Large intestine (tissue), 12 donors: ENCODE measurements at places on chromosomes 4 and X. TPM values are rescaled to one million over a fixed set of nuclear protein-coding genes. Genes with fewer than 3 reads are reported as not detected.

GRCh38 chrX:36927712-36928111 lies 80.5 kb upstream of the FAM47C start:
- H3K4me1 ChIP-seq, result no peaks in the 10 kb centered on the region
- no peaks in the 10 kb centered on the region for H3K36me3 ChIP-seq
- DNase-seq, result no peak
- no peak overlapping the region for H3K4me3 ChIP-seq

GRCh38 chr4:80199947-80200346 lies 2.6 kb downstream of the PRDM8 start:
- DNase-seq, result no peak
- peaks cover 8% of the 10 kb centered on the region for H3K4me1 ChIP-seq
- H3K27ac ChIP-seq, result no peak overlapping the region
- H3K36me3 ChIP-seq, result no peaks in the 10 kb centered on the region
- H3K27me3 ChIP-seq, result peaks cover 85% of the 10 kb centered on the region

DNA sequence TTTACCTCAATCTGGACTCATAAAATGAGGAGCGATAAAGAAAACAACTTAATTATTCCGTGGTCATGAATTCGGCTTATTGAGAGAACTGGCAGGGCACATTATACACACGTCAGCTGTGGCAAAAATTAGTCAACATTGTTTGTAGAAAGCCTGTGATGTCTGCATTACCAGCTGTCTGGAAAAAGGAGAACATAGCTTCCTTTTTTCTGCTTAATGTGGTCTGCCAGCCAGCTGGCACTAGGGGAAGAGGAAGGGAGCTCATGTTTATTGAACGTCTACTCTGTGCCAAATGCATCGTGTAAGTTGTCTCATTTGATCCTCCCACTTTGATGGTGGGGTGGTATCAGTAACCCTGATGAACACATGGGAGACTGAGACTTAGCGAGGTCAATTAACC lies 367.6 kb downstream of the ARHGAP24 start:
- no peak for DNase-seq
- H3K27me3 ChIP-seq, result no peaks in the 10 kb centered on the region
- no peak overlapping the region for H3K27ac ChIP-seq
- no peaks in the 10 kb centered on the region for H3K4me1 ChIP-seq

DNA sequence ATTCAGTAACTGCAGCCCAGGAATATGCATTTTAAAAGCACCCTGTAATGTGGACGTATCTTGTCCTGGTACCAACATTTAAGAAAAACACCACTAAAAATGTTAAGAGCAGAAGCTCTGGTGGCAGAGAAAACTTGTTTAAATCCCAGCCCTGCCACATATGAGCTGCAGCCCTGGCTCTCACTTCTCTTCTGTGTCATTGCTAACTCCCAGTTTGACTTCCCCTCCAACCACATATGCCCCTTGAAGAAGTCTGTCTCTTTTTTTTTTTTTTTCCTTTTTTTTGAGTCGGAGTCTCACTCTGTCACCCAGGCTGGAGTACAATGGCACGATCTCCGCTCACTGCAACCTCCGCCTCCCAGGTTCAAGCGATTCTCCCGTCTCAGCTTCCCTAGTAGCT lies 14.8 kb downstream of the LHFPL1 start:
- H3K4me3 ChIP-seq, result no peak overlapping the region
- no peaks in the 10 kb centered on the region for H3K27me3 ChIP-seq
- H3K27ac ChIP-seq, result no peak overlapping the region
- no peak for DNase-seq

- no peaks in the 10 kb centered on the region for H3K4me1 ChIP-seq
- H3K27me3 ChIP-seq, result peaks cover 6% of the 10 kb centered on the region
- no peaks in the 10 kb centered on the region for H3K36me3 ChIP-seq
- H3K27ac ChIP-seq, result no peak overlapping the region
- no peak for DNase-seq
These were observed 28.6 kb upstream of the NSG1 start for GRCh38 chr4:4358093-4358854.

- H3K27me3 ChIP-seq, result no peaks in the 10 kb centered on the region
- H3K4me1 ChIP-seq, result no peaks in the 10 kb centered on the region
- H3K4me3 ChIP-seq, result no peak overlapping the region
These were observed 121.0 kb upstream of the EPHA5 start for GRCh38 chr4:65791111-65791811.

- peak overlapping the region; percentile 2 for H3K27ac ChIP-seq
- H3K4me3 ChIP-seq, result peak overlapping the region; percentile 13
- no peaks in the 10 kb centered on the region for H3K36me3 ChIP-seq
These were observed 26.7 kb upstream of the FGFR3 start for GRCh38 chr4:1766106-1767060.

DNA sequence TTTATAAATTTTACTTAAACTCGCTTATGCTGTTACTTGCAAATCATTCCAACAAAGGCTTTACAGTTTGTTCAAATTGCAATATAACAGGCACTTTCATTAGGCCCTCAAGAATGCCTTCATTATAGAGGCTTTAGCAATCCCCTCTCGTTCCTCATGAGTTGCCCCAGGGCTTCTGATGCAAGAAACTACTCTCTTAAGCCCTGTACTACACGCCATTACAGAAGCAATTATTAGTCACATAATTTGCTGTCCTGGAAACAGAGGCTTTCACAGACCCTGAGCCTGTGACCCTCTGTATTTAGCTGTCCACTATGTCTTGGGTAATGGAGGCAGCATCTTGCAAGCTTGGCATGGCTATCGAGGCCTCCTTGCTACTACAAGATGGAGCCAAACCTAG lies 965.9 kb upstream of the DIAPH2 start:
- no peak for DNase-seq
- H3K36me3 ChIP-seq, result no peaks in the 10 kb centered on the region
- H3K27ac ChIP-seq, result no peak overlapping the region
- no peak overlapping the region for H3K4me3 ChIP-seq
- H3K4me1 ChIP-seq, result no peaks in the 10 kb centered on the region
- H3K27me3 ChIP-seq, result no peaks in the 10 kb centered on the region

DNA sequence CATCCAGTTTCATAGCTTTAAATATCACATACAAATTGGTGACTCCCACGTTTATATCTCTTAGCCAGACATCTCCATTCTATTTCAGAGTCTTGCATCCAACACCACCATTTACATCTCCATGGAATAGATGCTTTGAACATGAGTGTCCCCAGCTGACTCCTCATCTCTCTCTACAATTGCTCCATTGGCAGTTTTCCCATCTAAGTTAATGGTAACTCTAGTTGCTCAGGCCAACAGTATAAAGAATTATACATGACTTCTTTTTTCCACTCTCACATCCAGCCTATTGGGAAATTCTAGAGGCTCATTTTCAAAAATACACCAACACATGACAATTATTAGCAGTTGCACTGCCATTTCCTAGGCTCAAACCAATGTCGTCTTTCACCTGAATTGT lies 388.2 kb downstream of the STIM2 start:
- DNase-seq, result no peak
- H3K4me1 ChIP-seq, result no peaks in the 10 kb centered on the region
- no peak overlapping the region for H3K27ac ChIP-seq
- no peaks in the 10 kb centered on the region for H3K27me3 ChIP-seq

DNA sequence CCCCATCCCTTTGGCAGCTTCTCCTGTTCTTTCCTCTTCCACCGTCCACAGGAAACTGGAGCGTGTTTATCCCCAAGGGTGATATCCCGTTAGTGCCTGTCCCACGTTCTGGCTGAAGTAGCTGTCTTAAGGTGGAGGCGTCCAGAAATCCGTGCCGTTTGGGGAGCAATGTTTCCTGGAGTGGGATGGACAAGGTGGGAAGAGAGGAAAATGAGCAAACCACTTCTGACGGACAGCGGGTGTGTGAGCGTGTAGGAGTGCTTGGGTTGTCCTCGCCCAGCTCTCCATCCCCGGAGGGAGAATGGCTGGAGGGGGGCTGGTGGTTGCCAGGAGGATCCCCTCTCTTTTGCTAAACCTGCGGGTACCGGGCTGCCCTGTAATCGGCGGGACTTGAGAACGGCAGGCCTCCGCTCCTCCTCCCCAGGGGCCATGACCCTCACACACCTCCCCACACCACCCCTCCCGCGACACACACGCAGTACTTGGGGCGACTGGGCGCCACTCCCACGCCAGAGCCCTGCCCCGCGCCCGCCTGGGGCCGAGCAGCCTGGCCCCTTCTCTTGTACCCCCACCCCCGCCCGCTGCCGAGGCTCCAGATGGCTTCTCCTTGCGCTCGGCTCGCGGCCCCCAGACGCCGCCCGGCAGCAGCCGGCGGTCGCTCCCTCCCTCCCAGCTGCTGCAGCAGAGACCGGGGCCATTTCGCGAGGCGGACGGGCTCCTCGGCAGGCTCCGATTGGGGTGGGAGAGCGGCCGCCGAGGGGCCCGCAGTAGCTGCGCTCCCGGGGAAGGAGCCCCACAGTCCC lies 13.9 kb upstream of the PRDM8 start:
- H3K36me3 ChIP-seq, result no peaks in the 10 kb centered on the region
- H3K27me3 ChIP-seq, result peaks cover 80% of the 10 kb centered on the region
- peak overlapping the region; percentile 52 for H3K4me3 ChIP-seq
- no peak for DNase-seq
- no peak overlapping the region for H3K27ac ChIP-seq

GRCh38 chrX:102708900-102709299 lies 3.3 kb upstream of the GPRASP2 start:
- peaks cover 2% of the 10 kb centered on the region for H3K4me1 ChIP-seq
- no peak overlapping the region for H3K4me3 ChIP-seq
- H3K27ac ChIP-seq, result no peak overlapping the region
- H3K27me3 ChIP-seq, result peaks cover 6% of the 10 kb centered on the region
- H3K36me3 ChIP-seq, result no peaks in the 10 kb centered on the region

DNA sequence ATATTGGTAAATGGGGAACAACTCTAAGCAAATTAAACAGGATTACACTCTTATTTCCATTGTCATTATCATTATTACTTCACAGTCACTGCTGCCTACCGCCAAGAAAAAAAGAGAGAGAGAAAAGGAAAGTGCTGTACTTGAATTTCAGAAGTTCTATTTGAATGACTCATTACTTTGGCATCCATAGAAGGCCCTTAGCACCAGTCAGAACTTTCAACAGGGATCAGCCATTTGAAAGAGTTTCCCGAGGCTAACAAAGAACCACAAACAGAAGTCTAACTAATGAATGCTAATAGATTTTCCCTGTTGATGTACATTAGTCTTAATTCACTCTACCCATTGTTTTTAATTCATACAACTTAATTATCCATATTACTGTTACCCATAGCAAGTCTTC lies 116.3 kb downstream of the SHROOM4 start:
- H3K4me3 ChIP-seq, result no peak overlapping the region
- no peaks in the 10 kb centered on the region for H3K27me3 ChIP-seq
- H3K27ac ChIP-seq, result no peak overlapping the region

- no peaks in the 10 kb centered on the region for H3K4me1 ChIP-seq
- H3K4me3 ChIP-seq, result no peak overlapping the region
- H3K27ac ChIP-seq, result no peak overlapping the region
- no peaks in the 10 kb centered on the region for H3K27me3 ChIP-seq
These were observed 82.6 kb downstream of the SCD5 start for GRCh38 chr4:82715731-82716617.

DNA sequence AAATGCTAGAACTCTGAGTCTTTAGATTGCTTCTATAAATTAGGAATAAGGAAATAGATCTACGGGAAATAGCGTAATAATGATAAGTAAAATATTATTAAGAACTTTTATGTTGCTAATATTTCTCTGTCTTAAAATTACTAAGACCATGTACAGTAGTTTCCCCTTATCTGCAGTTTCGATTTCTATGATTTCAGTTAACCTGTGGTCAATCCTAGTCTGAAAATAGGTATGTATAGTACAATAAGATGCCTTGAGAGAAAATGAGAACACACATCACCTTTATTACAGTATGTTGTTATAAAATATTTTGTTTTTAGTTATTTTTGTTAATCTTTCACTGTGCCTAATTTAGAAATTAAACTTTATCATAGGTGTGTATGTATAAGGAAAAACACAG lies 92.6 kb downstream of the CCSER1 start:
- H3K4me1 ChIP-seq, result no peaks in the 10 kb centered on the region
- DNase-seq, result no peak
- H3K36me3 ChIP-seq, result no peaks in the 10 kb centered on the region
- no peak overlapping the region for H3K27ac ChIP-seq

GRCh38 chr4:84479663-84480062 lies 19.4 kb downstream of the NKX6-1 start:
- H3K27ac ChIP-seq, result no peak overlapping the region
- H3K27me3 ChIP-seq, result peaks cover 71% of the 10 kb centered on the region
- no peak overlapping the region for H3K4me3 ChIP-seq
- H3K36me3 ChIP-seq, result no peaks in the 10 kb centered on the region

GRCh38 chr4:113784497-113785250 lies 23.1 kb upstream of the CAMK2D start:
- H3K4me1 ChIP-seq, result no peaks in the 10 kb centered on the region
- peak overlapping the region; percentile 20 for H3K27ac ChIP-seq
- H3K4me3 ChIP-seq, result no peak overlapping the region
- H3K36me3 ChIP-seq, result no peaks in the 10 kb centered on the region
- peak; percentile 17 for DNase-seq

- H3K27ac ChIP-seq, result no peak overlapping the region
- no peaks in the 10 kb centered on the region for H3K36me3 ChIP-seq
- H3K4me3 ChIP-seq, result no peak overlapping the region
- peaks cover 7% of the 10 kb centered on the region for H3K27me3 ChIP-seq
- no peaks in the 10 kb centered on the region for H3K4me1 ChIP-seq
These were observed 41.6 kb upstream of the HMX1 start for GRCh38 chr4:8913121-8913857.

DNA sequence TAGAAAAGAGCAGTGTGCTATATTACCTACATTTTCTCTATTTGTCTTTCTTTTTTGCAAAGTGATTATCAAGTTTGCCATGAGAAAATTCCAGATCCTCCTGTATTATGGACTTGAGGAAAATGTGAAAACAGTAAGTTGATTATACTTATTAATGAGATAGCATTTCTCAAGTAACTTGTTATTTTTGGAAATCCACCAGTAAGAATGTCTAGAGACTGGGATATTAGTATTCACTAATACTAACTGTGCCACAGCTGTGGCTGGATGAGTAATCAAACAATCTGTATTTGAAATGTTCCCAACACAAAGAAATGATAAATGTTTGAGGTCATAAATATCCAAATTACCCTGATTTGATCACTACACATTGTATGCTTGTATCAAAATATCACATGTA lies 147.0 kb upstream of the CTSO start:
- H3K4me1 ChIP-seq, result no peaks in the 10 kb centered on the region
- no peak overlapping the region for H3K4me3 ChIP-seq
- no peak overlapping the region for H3K27ac ChIP-seq
- no peak for DNase-seq
- H3K27me3 ChIP-seq, result no peaks in the 10 kb centered on the region

GRCh38 chrX:46571423-46572339 lies 1.9 kb upstream of the CHST7 start:
- H3K36me3 ChIP-seq, result no peaks in the 10 kb centered on the region
- no peak overlapping the region for H3K4me3 ChIP-seq
- peaks cover 25% of the 10 kb centered on the region for H3K27me3 ChIP-seq
- H3K27ac ChIP-seq, result no peak overlapping the region
- peaks cover 4% of the 10 kb centered on the region for H3K4me1 ChIP-seq
- DNase-seq, result no peak

Gene GPR143
- polyA plus RNA-seq, result 5.2 TPM

Gene GLOD5
- 3.9 TPM for polyA plus RNA-seq

Gene CACNA1F
- 1.3 TPM for polyA plus RNA-seq

Gene NOX1
- polyA plus RNA-seq, result 1.8 TPM

Gene FAM47B
- not detected for polyA plus RNA-seq

Gene EMCN
- 8.7 TPM for polyA plus RNA-seq

Gene NKAP
- 10.2 TPM for polyA plus RNA-seq

Gene RS1
- 0.03 TPM for polyA plus RNA-seq

Gene SOWAHB
- 3.9 TPM for polyA plus RNA-seq

Gene SH3RF1
- 30.1 TPM for polyA plus RNA-seq

Gene SSX3
- not detected for polyA plus RNA-seq

Gene PRR32
- 0.18 TPM for polyA plus RNA-seq

Gene SUPT20HL1
- 0.10 TPM for polyA plus RNA-seq

Gene CT45A9
- polyA plus RNA-seq, result not detected

Gene ARHGEF9
- polyA plus RNA-seq, result 32.5 TPM

Gene SMAD1
- 46.2 TPM for polyA plus RNA-seq

Gene EDA2R
- polyA plus RNA-seq, result 0.43 TPM
